ENCODE measurements at places on chromosomes 3 and 15.

DNA sequence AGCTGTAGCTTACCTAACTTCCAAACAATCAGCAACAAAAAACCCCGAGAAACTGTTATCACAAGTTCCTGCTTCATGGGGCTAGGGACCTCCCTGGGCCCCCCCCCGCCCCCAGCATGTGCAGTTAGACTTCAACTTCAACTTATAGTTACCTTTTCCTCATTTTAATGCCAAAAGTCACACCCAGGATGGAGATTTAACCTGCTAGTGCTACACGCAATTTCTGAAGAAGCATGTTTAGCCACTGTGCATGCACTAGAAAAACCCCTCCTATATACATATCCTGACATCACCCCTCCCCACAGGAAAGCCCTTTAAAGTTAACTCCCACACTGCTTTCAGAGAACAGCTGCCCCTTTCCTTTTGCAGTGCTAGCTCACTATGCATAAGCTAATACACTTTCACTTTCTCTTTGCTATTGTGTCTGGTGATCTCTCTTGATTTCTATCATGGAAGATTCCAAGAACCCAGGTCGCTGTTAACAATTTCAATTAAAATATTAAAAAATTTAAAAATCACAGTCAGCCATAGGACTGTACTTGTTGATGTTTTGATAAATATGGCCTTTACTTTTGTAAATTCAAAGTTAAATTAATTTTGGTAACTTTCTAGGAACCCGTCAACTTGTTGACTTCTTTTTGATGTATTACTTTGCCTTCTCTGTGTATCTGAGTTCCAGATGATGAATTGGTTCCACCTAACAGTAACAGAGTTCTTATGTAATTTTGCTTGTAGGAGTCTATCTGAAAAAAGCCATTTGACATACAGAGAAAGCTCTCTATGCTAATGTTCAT, 75.2 kb upstream of the ACAD9 start:
- peak; percentile 57 for DNase-seq

DNA sequence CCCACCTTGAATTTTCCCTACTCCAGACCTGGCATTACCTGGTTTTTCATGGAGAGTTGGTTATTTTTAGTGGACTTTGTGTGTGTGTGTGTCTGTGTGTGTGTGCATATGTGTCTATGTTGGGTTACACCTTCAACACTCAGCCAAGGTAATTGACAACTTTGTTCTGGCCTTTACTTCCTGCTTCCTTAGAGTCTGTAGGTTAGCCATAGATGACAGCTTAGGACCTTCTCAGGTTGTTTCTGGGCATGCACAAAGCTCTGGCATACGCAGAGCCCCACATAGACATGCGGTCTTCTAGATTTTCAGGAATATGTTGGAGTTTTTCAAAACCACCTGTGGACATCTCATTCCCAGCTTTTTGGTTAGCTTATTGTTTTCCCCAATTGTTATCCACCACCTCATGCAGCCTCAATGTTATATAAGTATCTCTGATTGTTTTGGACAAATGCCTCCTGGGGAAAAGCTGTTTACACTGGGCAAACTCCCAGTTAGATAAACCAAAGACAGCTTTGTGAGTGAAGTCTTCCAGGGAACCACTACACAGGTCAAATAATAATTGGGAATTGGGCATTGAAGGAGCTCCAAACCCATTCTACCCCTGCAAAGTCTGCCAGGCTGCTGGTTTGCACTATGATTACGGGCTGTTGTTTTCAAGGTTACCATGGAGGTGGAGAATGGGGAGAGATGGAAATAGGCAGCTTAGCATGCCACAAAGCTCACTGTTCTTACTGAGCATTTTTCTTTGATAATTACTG, 201.2 kb downstream of the ADAMTSL3 start:
- DNase-seq = peak; percentile 56

- DNase-seq = no peak
Observed at GRCh38 chr3:110736332-110736731, 335.3 kb upstream of the NECTIN3 start.

GRCh38 chr15:43210172-43210745, 10.6 kb downstream of the EPB42 start:
- no peak for DNase-seq

DNA sequence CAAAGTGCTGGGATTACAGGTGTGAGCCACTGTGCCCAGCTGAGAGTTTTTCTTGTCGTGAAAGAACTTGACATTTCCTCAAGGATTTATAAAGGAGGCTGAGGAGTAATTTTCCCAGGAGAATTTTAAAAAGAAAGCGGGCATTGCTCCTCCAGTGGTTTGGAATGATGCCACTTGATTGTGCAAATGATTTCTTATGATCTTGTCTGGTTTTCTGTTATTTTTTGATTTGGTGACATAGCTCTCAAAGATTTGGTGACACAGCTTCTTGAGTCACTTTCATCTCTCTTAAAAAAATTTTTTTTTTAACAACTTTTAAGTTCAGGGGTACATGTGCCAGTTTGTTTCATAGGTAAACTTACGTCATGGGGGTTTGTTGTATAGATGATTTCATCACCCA, 24.6 kb upstream of the NFKBIZ start:
- no peak for DNase-seq

- no peak for DNase-seq
Observed at GRCh38 chr3:73547427-73548248, 77.1 kb downstream of the PDZRN3 start.

GRCh38 chr3:21919383-21919782, 168.4 kb upstream of the ZNF385D start:
- DNase-seq = no peak

DNA sequence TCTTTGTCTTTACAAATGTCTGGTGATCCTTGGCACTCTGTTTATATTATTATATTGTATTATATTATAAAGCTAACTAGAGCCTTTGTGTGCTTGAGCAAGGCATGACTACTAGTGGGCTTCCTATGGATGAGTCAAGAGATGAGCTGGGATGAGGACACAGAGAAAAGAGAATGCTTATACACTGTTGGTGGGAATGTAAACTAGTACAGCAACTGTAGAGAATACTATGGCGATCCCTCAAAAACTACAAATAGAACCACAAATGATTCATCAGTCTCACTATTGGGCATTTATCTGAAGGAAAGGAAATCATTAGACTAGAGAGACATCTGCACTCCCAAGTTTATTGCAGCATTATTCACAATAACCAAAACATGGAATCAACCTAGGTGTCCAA, 40.8 kb upstream of the MED12L start:
- DNase-seq = peak; percentile 27

GRCh38 chr15:50353251-50353974, 1.6 kb downstream of the GABPB1 start:
- DNase-seq = peak; percentile 81

GRCh38 chr3:167031364-167032049, 348.6 kb downstream of the ZBBX start:
- DNase-seq = peak; percentile 42

- DNase-seq = no peak
Observed at GRCh38 chr15:35068846-35069475, 16.1 kb downstream of the NANOGP8 start.

GRCh38 chr15:68479406-68479805, 47.4 kb upstream of the ITGA11 start:
- no peak for DNase-seq

DNA sequence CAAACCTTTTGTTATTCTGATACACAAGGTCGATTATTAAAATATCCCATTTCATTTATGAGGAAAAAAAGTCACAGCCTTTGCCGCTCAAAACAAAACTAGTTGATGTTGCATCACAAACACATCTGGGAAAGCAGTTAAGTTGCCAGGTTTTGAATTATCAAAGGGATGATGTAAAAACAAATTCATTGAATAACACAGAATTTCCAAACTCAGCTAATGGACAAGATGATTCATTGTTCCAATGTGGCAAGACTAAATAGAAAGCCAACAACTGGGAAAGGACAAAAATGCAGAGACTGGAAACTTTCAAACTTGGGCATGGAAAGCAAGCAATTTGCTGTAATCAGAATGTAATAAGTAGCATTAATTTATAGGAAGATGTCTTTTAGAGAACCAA, 610.0 kb upstream of the ZNF385D start:
- DNase-seq = peak; percentile 16

GRCh38 chr3:45748068-45748467, 48.3 kb downstream of the SLC6A20 start:
- no peak for DNase-seq

DNA sequence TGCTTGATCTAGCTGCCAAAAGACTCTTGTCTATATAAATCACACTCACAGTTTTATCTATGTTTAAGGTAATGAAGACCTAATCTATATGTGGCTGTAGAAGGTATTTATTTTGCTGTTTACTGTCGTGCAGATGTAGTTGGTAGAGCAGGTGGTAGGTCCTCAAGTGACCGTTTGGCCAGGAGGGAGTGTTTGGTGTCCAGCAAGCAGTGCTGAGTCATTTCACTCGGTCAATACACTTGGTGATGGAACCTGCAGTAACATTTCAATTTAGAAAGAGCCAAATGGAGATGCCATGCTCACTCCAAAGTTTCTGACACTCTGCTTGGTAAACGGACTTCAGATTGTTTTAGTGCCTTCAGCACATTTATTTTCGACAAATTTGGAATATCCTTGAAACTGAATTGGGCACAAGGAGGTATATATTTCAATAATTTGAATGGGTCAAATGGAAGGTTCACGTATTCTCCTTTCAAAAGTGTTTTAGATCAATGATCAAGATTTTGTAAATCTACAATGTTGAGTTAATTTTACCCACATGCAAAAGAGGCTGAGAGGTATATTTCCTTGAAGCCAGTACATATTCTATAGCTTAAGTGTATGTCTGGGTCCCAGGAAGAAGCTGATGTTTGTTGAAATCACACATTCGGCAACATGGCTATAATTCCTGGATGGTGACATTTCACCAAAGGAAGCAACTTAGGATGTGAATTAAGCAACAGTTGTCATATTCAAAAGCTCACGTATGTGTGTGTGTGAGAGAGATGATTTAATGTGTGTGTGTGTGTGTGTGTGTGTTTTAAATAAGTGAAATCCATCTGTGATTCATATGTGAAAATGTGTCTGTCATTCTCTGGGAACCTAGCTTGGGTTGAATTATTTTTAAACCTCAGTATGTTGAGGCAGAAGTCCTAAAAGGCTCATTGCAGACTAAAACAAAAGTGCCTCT, 7.7 kb upstream of the CX3CR1 start:
- DNase-seq = no peak

GRCh38 chr3:45317710-45318109, 70.7 kb upstream of the LARS2 start:
- no peak for DNase-seq

DNA sequence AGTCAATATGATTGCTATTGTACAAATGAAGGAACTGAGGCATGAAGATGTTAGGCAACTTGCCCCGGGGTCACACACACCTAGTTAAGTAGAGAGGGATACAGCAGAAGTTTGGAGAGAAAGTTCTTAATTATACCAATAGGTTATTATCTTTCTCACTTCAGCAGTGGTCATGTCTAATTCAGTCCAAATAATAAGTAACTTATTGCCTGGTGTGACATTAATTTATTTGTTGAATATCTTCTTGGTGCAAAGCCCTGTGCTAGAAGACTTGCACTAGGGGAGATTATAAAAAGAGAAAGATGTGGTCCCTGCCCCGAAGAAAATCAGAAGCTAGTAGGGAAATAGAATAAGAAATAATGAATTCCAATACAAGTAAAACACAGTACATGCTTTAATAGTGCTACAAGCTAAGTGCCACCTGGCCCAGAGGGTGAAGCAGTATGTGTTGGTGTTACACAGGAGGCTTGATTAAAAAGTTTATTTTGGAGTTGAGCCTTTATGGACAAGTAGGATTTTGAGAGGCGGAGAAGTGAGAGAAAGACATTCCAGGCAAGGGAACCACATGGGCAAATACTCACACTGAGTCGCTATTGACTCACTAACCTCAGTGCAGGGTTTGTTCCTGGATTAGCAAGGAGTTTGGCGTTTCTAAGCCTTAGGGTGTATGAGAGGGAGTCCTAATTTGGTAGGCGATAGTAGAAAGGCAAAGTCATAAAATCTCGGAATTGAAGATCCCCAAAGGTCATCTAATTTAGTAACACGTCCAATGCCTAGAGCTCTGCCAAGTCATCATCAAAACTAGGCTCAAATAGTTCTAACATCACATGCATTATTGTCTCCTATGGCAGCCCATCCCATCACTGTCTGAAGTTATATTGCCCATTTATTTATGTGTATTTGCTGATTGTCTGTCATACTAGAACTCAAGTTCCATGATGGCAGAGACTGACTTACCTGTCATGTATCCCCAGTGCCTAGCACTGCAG, 19.2 kb upstream of the GSK3B start:
- DNase-seq = peak; percentile 84

DNA sequence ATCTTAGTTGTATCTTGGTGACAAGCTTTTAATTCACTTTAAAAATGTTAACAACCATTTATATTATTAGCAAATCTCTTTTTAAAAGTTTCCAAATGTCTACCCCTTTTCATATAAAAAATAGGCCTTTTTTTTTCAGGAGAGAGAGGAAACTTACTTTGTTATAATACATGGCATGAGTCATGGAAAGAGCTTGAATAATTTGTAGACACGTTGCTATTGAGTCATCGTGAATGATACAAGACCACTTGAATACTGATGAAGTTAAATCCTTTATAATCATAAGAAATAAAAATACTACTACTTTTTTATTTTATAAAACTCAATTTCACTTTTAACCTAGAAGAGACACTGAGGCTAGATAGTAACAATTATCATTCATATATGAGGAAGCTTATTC, 70.3 kb upstream of the BBX start:
- no peak for DNase-seq

DNA sequence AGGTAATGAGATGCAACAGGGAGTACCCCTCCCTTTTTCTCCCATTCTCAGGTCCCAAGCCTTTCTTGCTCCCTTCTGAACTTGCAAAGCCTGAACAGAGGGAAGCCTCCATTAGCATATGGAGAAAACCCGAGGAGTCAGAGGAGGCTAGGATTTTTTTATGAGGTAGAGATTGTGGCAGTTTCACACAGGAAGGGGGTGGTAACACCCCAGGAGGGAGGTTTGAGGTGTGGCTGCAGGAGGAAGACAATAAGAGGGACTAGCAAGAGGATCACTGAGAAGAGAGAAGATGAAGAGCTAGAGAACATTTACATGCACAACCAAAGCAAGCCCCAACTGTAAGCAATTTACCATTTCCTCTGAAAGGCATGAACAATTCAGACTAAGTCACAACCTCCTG, 322.7 kb downstream of the SV2B start:
- DNase-seq = no peak

Data from NCI-H226 (cell line).